ENCODE measurements at places on chromosomes 16 and 17.

GRCh38 chr17:79422236-79422635 is 188.6 kb downstream of the RBFOX3 start:
- DNase-seq, result no peak

- no peak for DNase-seq
Observed at GRCh38 chr17:40317345-40317873, 8.4 kb downstream of the RARA start.

DNA sequence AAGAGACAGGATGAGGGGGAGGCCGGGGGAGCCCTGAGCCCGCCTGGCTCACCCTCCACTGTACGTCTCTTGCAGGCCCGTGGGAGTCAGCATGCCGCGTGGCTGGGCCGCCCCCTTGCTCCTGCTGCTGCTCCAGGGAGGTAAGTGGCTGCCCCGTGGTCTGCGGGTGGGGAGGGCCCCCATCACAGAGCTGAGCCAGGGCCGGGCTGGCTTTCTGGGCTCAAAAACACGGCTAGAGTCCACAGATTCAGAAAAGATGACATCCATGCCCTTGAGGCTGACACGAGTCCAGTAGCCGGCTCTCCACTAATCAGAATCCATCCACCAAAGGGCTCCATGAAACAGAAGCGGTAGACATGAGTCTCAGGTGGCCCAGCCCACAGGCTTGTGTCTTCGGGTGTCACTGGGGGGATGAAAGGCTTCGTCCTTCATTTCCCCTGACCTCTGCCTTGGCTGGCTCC is 28.0 kb downstream of the IL21R start:
- DNase-seq, result no peak

- DNase-seq, result no peak
Observed at GRCh38 chr16:31464781-31465260, 5.5 kb downstream of the ARMC5 start.

DNA sequence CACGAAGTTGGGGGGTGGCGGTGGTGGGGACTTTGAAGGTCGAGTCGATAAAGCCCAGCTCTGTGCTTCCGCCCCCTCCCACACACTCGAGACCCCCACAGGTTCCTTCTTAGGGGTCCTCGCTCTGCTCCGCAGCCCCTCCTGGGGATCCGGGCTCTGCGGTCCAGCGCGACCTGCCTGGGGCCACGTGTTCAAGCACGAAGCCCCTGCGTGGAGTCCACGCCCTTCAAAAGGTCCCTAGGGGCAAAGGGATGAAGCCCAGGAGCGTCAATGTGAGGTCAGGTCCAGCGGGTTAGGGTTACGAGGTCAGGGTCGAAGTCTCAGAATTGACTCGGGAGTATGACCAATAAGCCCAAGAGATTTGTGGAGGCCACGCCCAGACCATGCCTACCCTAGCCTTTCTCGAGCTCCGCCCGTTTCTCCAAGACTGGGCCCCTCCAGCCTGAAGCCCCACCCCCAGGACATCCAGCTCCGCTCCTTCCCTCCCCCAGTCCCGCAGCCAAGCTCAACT is 786 bp upstream of the CACNA1G start:
- DNase-seq, result peak; percentile 44

GRCh38 chr17:72362376-72363088 is 241.7 kb downstream of the SOX9 start:
- DNase-seq, result no peak

GRCh38 chr16:62034231-62035114 is 1.8 kb downstream of the CDH8 start:
- DNase-seq, result no peak

GRCh38 chr17:4587803-4588202 is 3.5 kb downstream of the SMTNL2 start:
- no peak for DNase-seq

GRCh38 chr16:31193874-31194273 is 8.7 kb downstream of the PYCARD start:
- no peak for DNase-seq

DNA sequence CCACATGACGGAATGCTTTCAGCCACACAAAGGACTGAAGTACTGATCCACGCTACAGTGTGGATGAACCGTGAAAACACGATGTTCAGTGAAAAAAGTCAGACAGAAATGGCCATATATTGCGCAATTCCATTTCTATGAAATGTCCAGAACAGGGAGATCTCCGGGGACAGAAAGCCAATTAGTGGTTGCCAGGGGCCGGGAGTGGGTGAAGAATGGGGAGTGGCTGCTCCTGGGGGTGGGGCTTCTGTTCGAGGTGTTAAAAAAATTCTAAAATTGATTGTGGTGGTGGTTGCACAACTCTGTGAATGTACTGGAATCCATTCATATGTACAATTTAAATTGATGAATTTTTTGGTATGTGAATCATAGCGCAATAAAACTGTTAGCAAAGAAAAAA is 154.8 kb upstream of the HSBP1 start:
- no peak for DNase-seq

DNA sequence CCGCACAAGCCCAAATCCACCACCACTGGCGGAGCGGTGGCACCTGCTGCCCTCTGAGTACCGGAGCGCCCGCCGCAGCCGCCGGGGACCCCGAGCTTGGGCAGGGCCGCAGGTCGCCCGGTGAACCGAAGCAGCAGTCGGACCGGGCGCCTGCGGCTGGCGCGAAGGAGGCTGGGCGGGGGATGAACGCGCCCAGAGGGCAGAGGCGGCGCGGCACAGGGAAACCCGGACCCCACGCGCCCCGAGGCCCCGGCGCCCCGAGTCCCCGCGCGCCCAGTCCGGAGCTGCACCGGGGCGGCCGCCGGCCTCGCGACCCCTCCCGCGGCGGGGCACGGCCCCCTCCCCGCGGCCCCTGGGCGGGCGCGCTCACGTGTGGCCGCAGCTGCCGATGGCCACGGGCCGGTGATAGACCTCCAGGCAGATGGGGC is 393 bp downstream of the RNF166 start:
- DNase-seq, result peak; percentile 25

DNA sequence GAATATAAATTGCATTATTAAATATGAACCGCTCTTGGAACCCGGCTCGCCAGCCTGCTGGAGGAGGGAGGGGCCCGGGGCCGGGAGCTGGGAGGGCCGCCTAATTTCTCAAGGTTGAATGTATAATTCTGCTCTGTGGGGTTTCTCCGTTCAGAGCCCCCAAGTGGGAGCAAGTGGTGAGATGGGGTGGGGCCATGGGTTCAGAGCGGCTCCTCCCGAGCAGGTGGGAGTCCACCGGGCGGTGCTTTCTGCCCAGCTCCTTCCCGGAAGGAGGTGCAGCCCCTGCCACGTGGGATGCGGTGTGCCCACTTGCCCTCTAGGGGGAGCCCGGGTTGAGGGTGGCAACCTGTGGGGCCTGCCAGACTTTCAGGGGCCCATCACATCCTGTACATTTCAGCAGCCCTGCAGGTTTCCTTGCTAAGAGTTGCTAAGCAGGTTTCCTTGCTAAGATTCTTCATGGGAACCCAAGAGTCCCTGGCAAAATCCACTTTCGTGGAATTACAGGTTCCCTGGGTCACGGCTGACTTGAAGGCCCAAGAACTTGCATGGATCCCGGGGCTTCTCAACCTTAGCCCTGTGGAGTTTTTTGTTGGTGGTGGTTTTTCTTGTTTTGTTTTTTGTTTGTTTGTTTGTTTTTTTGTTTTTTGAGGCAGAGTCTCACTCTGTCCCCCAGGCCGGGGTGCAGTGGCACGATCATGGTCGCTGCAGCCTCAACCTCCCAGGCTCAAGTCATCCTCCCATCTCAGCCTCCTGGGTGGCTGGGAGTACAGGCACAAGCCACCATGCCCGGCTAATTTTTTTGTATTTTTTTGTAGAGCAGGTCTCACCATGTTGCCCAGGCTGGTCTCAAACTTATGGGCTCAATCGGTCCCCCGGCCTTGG is 196.7 kb upstream of the GSE1 start:
- peak; percentile 84 for DNase-seq

GRCh38 chr17:9444687-9445086 is 130.9 kb downstream of the STX8 start:
- DNase-seq, result no peak

DNA sequence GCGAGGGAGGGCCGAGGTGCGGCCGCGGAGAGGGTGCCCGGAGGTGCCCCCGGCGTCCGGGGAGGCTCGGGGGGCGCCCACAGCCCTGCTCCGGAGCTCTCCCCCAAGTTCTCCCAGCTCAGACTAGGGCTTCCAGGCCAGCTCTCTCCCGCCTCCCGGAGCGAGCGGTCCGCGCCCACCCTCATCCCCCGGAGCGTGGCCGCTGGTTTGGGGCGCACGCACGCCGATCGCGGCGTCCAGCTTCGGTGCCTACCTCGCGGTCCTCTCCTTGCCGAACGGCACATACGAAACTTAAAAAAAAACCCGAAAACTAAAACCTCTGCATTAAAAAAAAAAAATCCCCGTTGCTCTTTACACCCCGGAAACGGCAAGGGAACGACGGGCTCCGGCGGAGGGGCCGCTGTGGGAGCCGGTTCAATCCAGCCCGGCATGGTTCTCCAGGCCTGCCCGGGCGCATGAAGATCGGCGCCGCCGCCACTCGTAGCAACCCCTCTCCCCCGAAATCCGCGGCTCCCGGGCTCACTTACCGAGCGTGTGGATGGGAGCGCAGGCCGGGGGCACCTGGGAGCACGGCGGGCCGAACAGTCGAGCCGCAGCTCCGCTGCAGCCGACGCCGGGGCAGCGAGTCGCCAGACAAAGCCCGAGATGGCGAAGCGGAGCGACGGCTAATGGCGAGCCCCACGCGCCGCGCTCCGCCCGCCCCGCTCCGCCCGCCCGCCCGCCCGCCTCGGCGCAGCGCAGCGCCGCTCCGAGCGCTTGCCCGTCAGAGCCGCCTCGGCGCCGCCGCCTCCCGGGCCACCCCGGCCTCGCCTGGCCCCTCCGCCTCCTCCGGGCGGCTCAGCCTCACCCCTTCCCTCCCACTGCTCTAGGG is 973 bp upstream of the UBTF start:
- DNase-seq, result peak; percentile 56

DNA sequence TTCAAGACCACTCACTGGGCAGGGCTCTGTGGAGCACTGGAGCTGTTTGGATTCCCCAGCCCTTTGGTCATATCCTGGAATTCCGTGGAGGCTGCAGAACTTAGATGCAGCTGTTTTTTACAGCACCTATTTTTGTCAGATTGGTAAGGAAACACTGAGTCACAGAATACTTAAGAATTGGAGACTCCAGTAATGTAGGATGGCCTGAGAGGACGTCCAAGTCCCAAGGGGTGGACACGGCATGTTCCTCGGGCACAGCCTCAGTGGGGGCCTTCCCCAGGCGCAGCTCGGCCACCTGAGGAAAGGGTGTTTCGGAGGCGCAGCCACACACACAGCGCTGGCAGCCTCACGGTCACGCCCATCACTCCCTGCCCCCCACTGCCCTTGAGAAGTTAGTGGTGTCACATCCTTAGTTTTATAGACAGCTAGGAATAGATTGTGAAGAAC is 14.8 kb downstream of the PLD6 start:
- DNase-seq, result no peak

DNA sequence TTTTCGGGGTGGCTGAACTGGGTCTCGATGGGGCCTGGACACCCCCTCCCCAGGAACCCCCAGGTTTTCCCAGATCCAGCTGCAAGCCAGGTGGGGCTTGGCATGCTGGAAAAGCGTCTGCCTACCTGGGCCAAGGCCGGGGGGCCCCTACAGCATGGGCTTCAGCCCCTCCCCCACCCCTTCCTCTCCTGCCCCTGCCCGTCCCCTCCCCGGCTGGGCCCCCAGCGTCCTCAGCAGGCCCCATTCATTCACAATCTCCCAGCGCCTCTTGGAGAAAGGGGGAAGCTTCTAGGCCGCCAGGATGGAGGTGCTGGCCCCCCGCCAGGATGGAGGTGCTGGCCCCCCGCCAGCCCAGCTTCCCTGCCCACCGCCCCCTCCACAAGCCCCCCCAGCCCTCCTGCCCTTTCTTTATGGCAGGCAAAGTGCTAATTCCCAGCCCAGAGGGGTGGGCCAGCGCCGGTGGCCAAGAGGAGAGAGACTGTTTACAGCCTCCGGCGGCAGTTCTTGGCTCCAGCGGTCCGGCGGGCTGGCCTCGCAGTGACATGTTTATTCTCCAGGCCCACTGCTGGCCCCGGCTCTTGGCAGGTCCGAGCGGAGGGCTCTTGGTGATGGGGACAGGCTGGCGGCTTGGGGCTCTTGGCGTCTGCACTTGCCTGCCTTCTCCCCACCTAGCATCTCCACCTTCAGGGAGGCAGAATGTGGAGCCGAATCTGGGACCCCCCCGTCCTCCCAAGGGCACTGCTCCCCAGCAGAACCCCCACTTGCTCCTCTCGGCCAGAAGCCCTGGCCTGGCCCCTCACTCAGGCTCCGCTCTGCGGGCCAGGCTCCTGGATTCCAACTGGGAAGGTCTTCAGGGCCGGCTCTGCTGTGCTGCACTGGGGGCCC is 94.4 kb upstream of the CIBAR2 start:
- DNase-seq, result no peak

DNA sequence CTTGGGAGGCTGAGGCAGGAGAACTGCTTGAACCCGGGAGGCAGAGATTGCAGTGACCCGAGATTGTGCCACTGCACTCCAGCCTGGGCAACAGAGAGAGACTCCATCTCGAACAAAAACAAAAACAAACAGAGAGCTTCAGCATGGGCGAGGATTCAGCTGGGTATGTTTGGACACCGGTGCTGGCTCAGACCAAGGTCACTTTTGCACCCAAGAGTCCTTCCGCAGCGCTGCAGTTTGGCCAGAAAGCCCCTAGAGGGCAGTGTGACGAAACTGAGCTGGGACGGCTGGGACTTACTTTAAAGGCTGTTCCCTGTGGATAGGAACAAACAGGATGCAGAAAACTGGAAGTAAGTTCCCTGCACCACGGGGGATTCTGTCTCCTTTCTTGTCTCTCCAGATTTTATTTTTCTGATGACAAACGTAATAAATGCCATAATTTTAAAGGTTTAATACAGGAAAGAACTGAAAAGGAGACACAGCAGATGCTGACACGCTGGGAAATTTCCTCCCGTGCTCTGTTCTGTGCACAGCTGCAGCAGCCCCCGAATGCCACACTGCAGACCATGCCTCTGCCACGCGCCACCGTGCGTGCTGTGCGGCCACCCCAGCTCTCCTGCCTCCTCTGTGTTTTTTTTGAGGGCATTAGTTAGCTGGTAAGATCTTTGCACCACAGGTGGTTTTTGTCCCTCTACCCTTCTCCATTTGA is 25.2 kb upstream of the USP36 start:
- peak; percentile 79 for DNase-seq

GRCh38 chr17:49224198-49224996 is 6.2 kb downstream of the PHOSPHO1 start:
- DNase-seq, result peak; percentile 54

DNA sequence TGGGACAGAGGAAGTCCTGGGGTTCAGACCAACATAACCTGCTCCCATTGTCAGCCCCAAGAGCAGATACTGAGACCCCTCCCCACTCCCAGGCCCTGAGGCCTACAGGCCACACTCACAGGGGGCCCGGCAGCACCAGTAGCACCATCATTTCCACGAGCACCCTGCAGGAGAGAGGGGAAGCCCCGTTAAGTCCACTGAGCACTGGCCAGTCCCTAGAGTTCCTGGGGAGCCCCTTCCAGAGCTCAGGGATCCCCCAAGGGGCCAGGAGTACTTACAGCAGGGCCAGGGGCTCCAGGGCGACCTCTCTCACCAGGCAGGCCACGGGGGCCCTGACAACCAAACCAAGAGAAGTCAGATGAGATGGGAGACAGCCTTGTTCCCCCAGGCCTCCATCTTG is 5.4 kb downstream of the COL1A1 start:
- DNase-seq, result no peak

- no peak for DNase-seq
Observed at GRCh38 chr16:24471561-24472350, 67.6 kb upstream of the RBBP6 start.

GRCh38 chr16:13056607-13057006 is 155.2 kb downstream of the SHISA9 start:
- DNase-seq, result no peak

- no peak for DNase-seq
Observed at GRCh38 chr17:63760771-63761539, 12.4 kb downstream of the CCDC47 start.

Data from activated CD4-positive, alpha-beta T cell treated with anti-CD3 and anti-CD28 coated beads, Interleukin-2, amount 50 U/mL, for 48 hours (primary cell).